Lung (tissue), 17 donors: ENCODE measurements at places on chromosomes 7 and 10.

GRCh38 chr10:4043897-4044665 lies 259.1 kb upstream of the KLF6 start:
- DNase-seq, result no peak

DNA sequence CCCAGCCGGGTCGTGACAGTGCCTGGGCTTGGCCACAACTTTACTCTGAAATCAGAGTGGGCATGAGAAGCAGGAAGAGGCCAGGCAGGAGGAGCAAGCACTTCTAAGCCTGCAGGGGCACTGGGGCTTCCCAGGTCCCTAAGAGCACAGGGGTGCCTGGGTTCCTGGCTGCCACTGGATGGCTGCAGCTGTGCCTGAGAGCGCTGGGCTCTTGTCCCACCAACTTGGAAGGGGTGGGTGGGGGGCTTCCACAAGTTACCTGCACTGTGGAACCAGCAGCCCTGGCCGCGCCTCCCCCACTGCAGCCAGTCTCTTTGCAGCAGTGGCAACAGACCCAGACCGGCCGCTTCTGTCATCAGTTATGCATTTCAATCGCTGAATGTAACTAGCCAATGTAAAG lies 434.7 kb upstream of the GRM3 start:
- DNase-seq, result no peak

DNA sequence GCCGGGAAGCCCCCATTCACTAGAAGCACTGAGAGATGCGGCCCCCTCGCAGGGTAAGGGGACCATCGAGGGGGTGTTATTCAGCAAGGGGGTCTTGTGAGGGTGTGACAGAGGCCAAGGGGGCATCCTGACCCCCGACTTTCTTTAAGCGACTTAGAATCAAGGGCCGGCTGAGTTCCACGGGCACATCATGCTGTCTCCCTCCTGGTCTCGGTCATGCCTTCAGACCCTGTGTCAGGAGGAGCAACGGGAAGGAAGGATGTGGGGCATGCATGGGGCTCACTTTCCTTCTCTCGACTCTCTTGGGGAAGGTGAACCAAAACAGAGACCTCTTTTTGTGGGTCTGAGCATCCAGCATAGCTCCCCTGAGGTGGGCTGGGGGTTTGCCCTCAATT lies 2.5 kb downstream of the ACSL5 start:
- DNase-seq, result no peak

GRCh38 chr10:17888189-17888588 lies 63.5 kb upstream of the SLC39A12 start:
- DNase-seq, result no peak

DNA sequence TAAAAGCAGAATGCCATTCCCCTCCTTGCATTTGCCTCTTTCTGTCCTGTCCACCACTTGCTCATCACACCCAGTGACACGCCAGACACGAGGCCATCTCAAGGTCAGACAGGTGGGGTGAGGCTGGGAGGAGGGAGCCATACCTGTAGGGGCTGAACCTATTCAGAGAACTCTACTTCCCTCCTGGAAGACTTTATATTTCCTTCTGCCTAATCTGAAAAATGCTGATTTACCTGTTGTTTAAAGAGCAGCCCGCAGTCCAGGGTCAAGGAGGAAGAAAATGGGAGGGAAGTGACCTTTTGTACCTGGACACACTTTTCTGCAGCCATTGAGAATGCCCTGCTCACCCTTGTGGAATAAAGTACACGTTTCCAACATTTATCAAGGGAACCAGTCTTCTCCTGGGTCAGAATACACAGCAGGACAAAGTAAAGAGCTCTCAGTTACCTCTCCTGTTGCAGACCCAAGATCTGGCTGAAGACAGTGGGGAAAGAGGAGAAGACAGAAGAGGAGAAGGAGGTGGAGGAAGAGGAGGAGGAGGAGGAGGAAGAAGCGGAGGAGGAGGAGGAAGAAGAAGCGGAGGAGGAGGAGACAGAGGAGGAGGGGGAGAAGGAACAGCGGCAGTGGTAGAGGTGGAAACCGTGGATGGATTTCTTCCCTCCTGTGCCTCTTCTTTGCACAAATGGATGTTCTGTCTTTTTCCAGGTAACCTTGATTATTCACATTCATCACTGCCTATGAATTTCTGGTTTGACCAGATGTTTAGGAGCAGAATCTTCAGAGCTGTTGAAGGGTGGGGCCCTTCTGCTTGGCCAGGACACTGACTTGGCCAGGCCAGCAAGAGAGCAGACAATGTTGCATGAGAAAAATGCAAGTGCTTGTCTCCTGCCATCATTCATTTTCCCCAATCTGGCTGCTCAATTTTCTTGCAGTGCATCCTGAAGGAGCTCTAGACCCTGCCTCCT lies 1.2 kb upstream of the BLNK start:
- DNase-seq, result no peak

GRCh38 chr7:73507556-73507955 lies 14.5 kb downstream of the BAZ1B start:
- no peak for DNase-seq
